Activated naive CD8-positive, alpha-beta T cell treated with anti-CD3 and anti-CD28 coated beads, Interleukin-2, amount 50 U/mL, for 16 hours (primary cell): ENCODE measurements at places on chromosomes 3 and 15.

DNA sequence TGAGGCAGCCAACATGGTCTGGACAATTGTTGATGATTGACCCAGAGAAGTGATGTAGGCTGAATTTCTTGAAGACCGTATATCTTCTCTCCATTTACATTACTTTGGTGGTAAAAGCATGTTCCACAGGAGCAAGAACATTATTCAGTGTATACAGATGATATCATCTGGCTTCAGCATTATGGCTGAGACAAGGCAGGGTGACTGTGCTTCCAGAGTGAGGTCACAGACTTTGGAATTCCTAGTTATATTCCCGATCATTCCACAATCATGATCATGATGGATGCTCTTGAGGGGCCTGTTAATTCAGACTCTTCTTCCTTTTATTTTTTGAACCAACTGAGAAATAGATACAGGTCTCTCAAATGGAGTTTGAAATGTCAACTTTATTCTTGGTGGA lies 19.0 kb downstream of the PLS1 start:
- no peak for DNase-seq

GRCh38 chr3:154583086-154583634 lies 153.2 kb upstream of the GPR149 start:
- DNase-seq = no peak

GRCh38 chr15:20351448-20351971 lies 190.1 kb downstream of the GOLGA6L6 start:
- no peak for DNase-seq

DNA sequence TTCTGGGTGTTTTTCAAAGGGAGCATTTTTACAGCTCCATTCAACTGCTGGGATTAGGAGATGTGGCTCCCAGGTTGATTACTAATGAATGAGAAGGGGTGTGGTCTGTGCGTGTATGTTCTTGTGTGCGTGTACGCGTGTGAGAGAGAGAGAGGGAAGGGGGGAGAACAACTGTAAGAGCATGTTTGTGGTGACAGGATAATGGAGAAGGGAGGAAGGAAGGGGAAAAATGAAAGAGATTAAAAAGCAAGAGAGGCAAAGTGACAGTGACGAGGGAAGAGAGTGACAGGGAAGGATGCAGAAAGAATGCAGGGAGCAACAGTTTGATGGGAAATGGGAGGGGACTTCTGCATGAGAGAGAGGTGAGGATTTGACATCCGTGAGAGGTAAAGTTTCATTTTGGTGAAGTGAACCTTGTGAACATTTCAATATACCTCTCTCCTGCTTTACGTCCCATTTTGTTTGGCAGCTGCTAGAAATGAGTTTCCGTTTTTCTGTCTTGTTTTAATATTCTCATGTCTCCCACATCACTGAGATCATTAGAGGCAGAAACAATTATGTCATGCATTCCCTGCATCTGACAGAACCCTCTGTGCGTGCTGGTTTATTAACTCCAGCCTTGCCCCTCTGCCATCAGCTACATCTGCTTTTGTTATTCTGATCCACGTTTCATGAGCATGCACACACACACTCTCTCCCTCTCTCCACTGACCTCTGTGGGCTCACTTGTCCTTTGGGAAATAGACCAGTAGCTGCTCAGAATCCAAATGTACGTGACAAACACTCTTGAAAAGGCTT lies 161.6 kb downstream of the GAP43 start:
- DNase-seq = no peak

DNA sequence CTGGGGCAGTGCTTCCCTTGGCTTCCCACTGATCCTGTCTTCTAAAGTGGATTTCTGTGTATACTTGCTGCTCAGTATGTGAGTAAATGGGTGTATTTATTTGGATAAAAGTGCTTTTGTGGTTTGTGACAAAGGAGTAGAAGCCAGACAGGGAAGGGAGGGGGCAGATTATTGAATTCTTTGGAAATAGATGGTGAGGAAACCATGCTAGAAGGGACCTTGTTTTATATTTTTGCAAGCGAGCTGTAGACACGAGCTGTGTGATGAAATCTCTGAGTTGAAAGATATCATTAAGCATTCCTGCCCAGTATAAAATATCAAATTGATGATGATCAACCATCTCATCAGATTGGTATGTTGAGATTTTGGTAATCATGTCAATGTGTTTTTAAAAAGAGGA lies 68.9 kb downstream of the DUT start:
- no peak for DNase-seq

GRCh38 chr3:55252921-55253320 lies 234.2 kb downstream of the WNT5A start:
- DNase-seq = no peak

DNA sequence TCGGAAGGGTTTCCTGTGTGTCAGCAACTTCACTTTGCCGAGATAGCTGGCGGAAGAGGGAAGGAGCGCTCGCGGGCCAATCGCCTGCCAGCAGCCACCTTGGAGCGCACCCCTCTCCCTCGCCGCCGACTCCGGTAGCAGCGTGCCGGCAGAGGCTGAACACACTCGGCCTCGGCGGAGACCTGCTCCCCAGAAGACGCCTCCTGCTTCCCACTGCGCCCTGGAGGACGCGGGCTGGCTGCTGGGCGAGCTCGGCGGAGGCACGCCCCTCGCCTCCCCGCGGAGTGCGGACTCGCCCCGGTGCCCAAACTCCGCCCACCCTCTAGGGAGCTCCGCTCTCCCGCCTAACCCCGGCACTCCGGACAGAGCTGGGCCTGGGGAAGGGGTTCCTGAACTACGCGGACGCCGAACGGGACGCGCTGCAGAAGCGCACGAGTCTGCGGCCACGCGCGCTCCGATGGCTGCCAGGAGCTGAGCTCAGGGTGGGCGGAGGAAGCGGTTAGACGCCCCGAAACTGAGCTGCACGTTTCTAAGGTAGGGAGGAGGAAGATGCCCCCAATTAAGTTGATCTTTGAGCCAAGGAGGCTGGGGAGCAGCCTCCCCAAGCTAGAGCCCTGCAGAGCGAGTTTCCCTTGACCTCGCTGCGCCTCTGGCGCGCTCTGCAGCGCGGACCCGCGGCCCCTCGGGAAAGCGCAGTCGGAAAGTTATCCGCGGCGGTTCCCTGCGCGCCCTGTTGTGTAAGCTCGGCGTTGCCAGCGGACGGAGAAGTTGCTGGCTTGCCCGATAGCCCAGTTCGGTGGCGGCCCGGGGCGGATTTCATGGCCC lies at the start of gene P2RY1:
TSS of gene P2RY1 (plus strand) at position 356 of the 825 bp plus-strand sequence. CDS start 652 bp downstream, outside the sequence.
- DNase-seq = no peak

- no peak for DNase-seq
Measured at GRCh38 chr3:39112113-39112512, 4.6 kb downstream of the TTC21A start.

GRCh38 chr3:186244016-186244415 lies 118.0 kb downstream of the DGKG start:
- DNase-seq = no peak

- DNase-seq = no peak
Measured at GRCh38 chr3:134092208-134092701, 62.5 kb upstream of the SLCO2A1 start.

- no peak for DNase-seq
Measured at GRCh38 chr3:182785142-182785541, 8.2 kb upstream of the ATP11B start.

GRCh38 chr3:110811050-110811449 lies 260.6 kb upstream of the NECTIN3 start:
- DNase-seq = no peak

- DNase-seq = no peak
Measured at GRCh38 chr3:69182588-69183316, 60.4 kb upstream of the LMOD3 start.

DNA sequence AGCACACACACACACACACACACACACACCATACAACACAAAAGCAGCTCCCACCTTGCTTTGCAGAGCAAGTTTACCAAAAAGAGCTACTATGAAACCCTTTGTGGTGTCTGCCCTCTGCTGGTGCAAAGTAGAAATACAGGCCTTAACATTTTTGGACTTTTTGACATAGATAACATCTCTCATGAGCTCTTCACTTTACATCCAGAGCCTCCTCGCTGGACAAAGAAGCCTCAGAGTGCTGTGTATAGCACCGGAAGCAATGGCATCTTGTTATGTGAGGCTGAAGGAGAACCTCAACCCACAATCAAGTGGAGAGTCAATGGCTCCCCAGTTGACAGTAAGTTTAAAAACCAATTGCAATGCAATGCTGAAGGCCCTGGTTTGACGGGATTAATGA lies 157.9 kb downstream of the CHL1 start:
- no peak for DNase-seq

- DNase-seq = no peak
Measured at GRCh38 chr3:178532476-178532875, 3.8 kb upstream of the KCNMB2 start.

DNA sequence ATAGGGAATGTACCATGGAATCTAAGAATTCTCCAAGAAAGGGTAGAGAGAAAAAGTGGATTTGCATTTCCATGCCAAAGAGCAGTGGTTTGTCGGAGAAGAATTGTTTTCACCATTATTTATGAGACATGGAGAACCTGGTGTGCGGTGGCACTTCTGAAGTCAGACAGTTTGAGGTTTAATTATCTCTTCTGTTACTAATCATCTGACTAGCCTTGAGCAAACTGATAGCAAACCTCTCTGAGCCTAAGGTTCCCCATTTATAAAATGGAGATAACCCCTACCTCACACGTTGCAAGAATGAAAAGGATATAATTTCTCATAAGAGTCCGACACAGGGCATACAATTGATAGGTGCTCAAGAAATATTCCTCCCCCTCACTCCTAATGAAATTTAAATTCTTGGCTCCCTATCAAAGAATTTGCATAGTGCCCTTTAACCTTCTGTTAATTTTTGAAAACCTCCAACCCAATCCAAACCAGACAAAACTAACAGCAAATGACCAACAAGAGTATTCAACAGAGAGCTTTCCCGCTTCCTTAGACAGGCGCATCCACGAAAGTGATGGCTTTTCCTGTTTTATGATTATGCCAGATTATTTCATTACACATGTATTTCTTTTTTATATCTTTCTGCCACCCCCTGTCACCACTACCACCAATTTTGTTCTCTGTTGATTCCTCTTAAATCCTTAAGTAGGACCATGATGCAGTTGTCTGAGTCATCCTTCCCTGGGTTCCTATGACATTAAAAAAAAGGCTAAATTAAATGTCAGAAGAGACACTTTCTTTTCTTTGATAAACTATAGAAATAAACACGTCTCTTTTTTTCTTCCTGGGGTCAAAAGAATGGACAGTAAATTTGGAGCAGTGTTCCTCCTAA lies 28.5 kb downstream of the TMEM212 start:
- no peak for DNase-seq

- DNase-seq = no peak
Measured at GRCh38 chr15:70852501-70853317, 1.2 kb downstream of the LARP6 start.

GRCh38 chr3:141846050-141846433 lies 30.4 kb upstream of the ATP1B3 start:
- no peak for DNase-seq

DNA sequence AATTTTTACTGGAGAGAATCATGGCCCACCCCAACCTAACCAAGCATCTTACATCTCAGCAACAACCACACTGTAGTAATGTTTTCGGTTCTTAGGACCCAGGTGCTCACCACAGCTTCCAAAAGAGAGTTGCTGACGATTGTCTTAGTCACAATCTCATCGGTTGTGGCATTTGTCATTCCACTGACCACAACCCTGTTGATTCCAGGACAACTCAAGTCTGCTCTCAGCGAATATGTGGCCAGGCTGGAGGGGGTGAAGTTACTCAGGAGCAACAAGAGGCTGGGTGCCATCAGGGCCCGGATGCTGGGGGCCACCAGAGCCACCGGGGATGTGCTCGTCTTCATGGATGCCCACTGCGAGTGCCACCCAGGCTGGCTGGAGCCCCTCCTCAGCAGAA lies 25.9 kb downstream of the GALNT15 start:
- no peak for DNase-seq

- DNase-seq = no peak
Measured at GRCh38 chr15:82952158-82953081, at the start of gene HOMER2. HOMER2 (minus strand) TSS chr15:82952720; CDS start chr15:82952535, 185 bp downstream.

GRCh38 chr15:65421360-65422215 lies 1.2 kb downstream of the IGDCC4 start:
- no peak for DNase-seq

- no peak for DNase-seq
Measured at GRCh38 chr3:118705487-118706219, 329.0 kb downstream of the IGSF11 start.

DNA sequence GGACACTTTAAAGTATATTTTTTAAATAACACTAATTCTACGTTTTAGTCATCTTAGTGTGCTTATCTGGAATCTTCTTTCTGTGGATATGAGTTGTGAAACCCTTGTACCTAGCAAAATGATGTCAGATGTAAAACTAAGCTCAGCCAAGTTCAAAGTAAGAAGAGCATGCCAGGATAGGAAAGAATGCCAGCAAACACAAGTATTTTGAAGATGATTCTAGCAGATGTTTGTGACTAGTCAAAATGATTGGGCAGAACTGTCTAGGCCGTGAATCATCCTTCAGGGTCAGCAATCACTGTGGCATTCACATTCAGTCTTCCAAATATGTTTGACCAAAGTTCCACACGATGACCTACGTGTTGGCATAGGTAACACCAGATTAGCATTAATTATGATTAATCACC lies 5.4 kb upstream of the PLOD2 start:
- no peak for DNase-seq

GRCh38 chr3:38574411-38575278 lies 74.8 kb downstream of the SCN5A start:
- no peak for DNase-seq

DNA sequence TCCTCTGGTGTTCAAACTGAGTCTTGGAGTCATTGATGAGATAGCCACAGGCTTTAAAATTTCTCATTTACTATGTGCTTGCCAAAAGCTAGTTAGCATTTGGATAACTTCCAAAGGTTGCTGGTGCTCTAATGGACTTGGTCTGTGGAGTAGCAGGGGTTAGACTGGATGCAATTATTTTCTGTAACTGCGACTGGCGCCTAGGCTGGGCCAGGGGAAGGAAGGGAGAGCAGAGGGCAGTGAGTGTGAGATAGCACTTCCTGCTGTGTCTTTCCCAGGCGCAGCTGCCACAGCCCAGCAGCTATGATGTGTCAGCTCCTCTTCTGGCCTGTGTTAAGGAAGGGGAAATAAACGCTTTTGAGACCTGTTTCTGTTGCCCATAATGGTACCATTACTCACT lies 98.6 kb downstream of the MYRIP start:
- no peak for DNase-seq

- no peak for DNase-seq
Measured at GRCh38 chr3:126300001-126300760, 57.0 kb downstream of the KLF15 start.

DNA sequence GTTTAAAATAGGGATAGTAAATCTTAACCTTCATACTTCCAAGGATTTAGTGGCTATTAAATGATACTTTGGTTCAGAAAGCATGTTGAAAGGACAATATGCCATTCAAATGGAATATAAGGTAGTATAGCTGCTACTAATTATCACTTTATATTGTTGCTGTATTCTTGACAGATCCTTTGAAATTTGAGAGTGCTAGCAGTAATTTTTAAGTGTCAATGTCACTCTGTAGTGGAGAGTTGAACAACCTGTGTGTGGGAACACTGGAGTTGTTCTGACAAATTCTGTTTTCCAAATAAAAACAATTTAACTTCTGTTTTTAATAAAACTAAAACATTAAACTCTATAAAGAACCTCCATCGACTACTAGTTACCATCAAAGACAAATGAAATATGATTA lies 565.7 kb downstream of the FGF12 start:
- no peak for DNase-seq

GRCh38 chr3:127805026-127805753 lies 17.1 kb downstream of the MGLL start:
- DNase-seq = no peak
